Occipital lobe (tissue), 3 donors: ENCODE measurements at places on chromosomes 13 and 19.

DNA sequence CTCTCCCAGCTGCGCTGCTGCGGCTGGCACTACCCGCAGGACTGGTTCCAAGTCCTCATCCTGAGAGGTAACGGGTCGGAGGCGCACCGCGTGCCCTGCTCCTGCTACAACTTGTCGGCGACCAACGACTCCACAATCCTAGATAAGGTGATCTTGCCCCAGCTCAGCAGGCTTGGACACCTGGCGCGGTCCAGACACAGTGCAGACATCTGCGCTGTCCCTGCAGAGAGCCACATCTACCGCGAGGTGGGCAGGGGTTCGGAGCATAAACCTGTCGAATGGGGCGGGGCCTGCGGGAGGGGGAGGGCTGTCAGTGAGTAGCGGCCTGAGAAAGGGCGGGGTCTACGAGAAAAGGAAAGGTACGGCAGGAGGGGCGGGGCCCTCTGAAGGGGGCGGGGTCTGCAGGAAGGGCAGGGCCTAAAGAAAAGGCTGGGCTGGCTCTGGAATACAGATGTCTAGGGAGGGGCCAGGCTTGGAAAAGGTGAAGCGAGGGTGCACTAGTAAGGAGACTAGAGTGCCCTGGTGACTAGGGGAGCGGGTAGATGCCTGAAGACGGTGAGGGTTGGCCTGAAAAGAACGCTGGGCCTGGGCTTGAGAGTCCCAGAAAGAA lies 3.6 kb downstream of the CD37 start:
- peak; percentile 16 for DNase-seq

DNA sequence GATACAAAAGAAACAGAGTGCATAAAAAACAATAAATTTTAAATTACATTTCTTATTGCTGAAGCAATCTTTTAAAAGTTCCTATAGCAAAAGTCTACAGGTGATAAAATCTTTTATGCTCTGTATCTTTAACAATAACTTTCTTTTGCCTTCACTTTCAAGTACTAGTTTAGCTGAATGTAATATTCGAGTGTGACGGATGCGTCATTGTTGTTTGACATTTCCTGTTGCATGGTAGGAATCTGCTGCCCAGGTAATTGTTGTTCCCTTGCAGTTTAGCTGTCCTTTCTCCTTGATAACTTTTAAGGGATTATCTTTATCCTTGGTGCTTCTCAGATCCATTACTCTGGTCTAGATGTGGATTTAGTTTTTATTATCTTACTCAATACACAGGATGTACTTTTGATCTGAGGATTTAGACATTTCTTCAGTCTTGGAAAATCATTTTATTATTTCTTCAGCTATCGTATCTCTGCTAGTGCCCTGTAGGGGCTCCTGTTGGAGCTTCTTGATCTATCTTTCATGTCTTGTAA lies 2.1 kb upstream of the CPB2 start:
- no peak for DNase-seq

- no peak for DNase-seq
Observed at GRCh38 chr13:97540696-97541095, 106.7 kb downstream of the RAP2A start.

DNA sequence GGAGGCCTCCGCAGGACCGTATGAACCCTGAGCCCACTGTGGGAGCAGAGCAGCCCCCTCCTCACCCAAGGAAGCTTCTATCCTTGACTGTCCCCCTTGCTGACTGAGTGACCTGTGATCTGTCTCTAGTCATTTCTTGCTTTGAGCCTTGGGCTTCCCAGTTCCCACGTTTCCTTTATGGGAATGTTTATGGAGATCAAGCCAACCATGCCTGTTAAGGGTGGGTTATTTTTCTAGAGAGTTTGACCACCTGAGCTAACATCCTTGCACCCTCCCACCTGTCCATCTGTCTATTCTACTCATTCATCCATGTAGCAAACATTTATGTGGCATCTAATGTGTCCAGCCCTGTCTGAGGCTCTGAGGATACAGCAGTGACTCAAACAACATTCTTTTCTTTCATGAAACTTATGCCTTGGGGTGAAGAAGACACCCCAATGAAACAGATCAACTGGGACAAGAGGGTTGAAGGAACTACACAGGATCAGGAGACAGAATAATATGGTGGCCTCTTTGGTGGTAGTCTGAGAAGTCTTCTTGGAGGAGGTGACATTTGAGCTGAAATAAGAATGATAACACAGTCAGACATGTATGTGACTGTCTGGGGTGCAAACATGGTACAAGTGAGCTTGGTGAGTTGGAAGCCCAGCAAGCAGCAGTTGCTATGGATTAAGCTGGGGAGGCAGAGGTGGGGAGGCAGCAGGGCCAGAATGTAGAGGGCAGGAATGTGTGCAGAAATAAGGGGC lies 30.5 kb downstream of the CERS4 start:
- DNase-seq = no peak

DNA sequence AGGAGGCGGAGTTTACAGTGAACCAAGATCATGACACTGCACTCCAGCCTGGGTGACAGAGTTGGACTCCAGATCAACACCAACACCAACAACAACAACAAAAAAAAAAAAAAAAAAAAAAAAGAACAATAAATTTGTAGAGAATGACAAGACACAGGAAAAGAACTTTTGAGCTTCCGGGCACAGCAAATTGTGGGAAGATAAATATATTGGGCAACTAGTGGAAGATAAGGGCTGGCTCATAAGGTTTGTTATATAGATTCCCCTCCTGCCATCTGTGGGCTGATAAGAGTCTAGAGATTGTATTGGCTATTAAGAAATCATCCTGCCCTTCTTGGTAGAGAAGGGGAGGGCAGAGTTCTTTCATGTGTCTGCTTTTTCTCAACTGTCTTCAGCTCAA lies 33.1 kb upstream of the CYP2S1 start:
- no peak for DNase-seq
